ENCODE measurements at places on chromosomes 1 and 21. TPM values are rescaled to one million over a fixed set of nuclear protein-coding genes. Genes with fewer than 3 reads are reported as not detected.

PER3 gene
- 9.4 TPM for total RNA-seq

DNA sequence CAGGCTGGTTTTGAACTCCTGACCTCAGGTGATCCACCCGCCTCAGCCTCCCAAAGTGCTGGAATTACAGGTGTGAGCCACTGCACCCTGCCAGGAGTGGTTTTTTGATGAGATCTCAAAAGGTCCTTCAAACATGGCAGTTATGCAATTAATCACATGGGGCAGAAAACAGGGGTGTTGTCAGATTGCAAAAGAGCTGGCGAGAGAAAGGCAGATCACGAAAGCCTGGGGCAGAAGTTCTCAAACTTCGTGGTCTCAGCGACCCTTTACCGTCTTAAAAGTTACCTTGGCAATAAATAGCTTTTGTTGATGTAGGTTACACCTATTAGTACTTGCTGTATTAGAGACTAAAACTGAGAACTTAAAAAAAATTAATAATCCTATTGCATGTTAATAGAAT lies 16.1 kb downstream of the CNR2 start:
- no peak overlapping the region for H3K4me3 ChIP-seq
- no peak for DNase-seq
- H3K36me3 ChIP-seq = no peaks in the 10 kb centered on the region
- 0 out of 2 replicates have a peak, but pooled peaks cover 2% of the 10 kb centered on the region for H3K4me1 ChIP-seq

GRCh38 chr1:205504311-205505075 lies at the start of gene CDK18:
CDK18 (plus strand) TSS chr1:205504669; CDS start chr1:205523168, 18,499 bp downstream.
- H3K4me3 ChIP-seq = peak within 1 kb of the TSS; percentile 88
- H3K36me3 ChIP-seq = no peaks in the 10 kb centered on the region
- H3K27me3 ChIP-seq = no peaks in the 10 kb centered on the region
- peak; percentile 69 for DNase-seq
- peak within 1 kb of the TSS; percentile 49 for H3K27ac ChIP-seq

DNA sequence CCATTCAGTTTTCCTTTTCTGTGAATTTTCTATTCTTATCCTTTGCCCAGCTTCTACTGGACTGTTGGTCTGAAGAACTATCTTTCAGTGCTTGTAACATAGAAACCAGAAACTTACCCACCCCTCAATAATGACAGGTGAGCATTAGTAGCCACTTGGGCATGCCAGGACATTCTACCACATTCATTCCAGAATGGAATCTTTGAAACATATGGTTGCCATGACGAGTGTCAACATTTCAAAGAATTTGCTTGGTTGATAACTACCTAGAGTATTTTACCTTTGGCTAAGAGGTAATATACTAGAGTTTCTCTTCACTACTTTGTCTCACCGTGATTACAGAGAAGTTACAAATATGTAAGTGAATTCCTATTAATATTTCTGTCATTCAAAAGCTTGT lies at the start of gene MROH9:
Gene MROH9, plus strand, starts transcription at position 304 of the 400 bp plus-strand sequence. CDS start 10,023 bp downstream, outside the sequence.
- no peak for DNase-seq

- H3K27ac ChIP-seq = no peak overlapping the region
- peaks cover 9% of the 10 kb centered on the region for H3K4me1 ChIP-seq
- no peak overlapping the region for H3K4me3 ChIP-seq
- no peaks in the 10 kb centered on the region for H3K36me3 ChIP-seq
- H3K27me3 ChIP-seq = no peaks in the 10 kb centered on the region
These were observed 20.4 kb downstream of the LURAP1 start for GRCh38 chr1:46223472-46223943.

GRCh38 chr1:86356247-86356646 lies 39.9 kb downstream of the ODF2L start:
- H3K4me3 ChIP-seq = no peak overlapping the region
- H3K27me3 ChIP-seq = no peaks in the 10 kb centered on the region
- no peak for DNase-seq
- no peak overlapping the region for H3K27ac ChIP-seq

- H3K4me3 ChIP-seq = no peak overlapping the region
- no peak overlapping the region for H3K27ac ChIP-seq
- H3K36me3 ChIP-seq = peaks cover 72% of the 10 kb centered on the region
These were observed 85.7 kb downstream of the NRDC start for GRCh38 chr1:51792864-51793263.
